NCI-H1092 (cell line): ENCODE measurements at places on chromosomes 12 and 14.
A peak's percentile ranks its signal among the peaks of the same experiment; 100 is the strongest.

GRCh38 chr12:46267825-46268582, 839 bp downstream of the SLC38A1 start:
- peak; percentile 46 for DNase-seq

- no peak for DNase-seq
Observed at GRCh38 chr12:113769305-113769704, 196.8 kb downstream of the RBM19 start.

- no peak for DNase-seq
Observed at GRCh38 chr12:131577766-131578165, 133.1 kb upstream of the SFSWAP start.

GRCh38 chr12:49336645-49337584, at the start of gene C1QL4:
C1QL4 (minus strand) TSS chr12:49337188; CDS start chr12:49336477, 711 bp downstream.
- DNase-seq: peak; percentile 11

- no peak for DNase-seq
Observed at GRCh38 chr12:115980339-115980738, 297.2 kb downstream of the MED13L start.

DNA sequence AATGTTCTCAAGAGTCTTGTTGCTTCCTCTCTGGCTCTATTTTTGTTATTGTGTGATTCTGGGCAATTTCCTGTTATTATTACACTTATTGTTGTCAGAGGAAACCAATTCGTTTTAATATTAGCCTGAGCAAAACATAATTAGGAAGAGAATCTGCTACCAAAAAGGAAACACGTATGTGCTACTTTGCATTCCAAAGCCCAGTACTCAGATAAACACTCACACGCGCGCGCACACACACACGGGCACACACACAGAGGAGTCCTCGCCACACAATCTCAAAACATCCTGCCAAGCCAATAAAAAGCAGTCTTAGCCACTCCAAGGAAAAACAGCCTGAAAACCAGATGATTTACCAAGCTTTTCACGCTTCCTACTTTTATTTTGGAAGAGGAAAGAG, 400.7 kb downstream of the NUAK1 start:
- DNase-seq: no peak

DNA sequence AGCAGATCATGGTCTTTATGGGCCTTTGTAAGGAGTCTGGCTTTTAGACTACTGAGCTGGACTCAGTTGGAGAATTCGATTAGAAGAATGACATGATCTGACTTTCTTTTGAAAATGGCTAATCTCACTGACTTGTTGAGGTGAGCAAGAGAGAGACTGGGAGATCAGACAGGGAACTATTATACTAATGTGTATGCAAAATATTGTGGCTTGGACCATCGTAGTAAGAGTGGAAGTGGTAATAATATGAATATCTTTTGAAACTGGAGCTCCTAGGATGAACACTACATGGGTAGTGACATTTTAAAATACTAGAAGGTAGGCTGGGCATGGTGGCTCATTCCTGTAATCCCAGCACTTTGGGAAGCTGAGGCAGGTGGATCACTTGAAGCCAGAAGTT, 56.2 kb upstream of the CCT2 start:
- DNase-seq: no peak

GRCh38 chr12:132125736-132126135, 18.4 kb downstream of the DDX51 start:
- no peak for DNase-seq

GRCh38 chr14:71140157-71140556, 232.9 kb downstream of the PCNX1 start:
- no peak for DNase-seq

GRCh38 chr12:14284184-14284722, 81.2 kb upstream of the ATF7IP start:
- no peak for DNase-seq

- no peak for DNase-seq
Observed at GRCh38 chr12:87074781-87075180, 818.6 kb upstream of the MGAT4C start.

DNA sequence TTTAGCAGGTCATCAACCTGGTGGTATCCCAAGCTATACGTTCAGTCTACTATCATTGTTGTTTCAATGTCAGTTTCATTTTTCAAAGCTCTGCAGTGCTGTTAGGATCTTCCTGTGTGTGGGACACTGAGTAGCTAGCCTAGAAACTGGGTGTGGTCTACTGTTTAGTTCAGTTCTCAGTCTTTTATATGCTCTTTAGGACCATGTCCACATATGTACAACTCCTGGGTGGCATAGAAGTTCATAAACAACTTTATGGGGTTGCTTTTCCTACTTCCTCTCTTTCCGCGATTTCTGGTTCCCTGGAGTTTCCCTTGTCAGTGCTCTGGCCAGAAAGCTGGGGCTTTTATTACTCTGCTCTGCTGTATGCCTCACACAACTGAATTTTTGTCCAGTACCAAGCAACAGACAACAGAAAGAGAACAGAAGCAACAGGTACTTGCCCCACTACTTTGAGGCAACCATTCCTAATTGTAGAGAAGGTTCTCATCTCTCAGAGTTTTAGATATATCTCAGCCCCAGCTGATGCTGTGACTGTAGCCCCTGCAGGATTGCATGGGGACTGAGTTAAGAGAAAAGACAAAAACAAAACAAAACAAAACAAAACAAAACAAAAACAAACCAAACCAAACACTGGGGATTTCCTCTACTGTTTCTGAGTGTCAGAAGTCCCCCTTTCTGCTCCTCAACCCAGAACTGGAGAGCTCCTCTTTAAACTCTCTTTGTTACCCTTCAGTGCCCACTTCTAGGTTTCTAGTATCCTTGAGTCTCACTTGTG, 30.3 kb downstream of the MIS18BP1 start:
- no peak for DNase-seq

- DNase-seq: peak; percentile 6
Observed at GRCh38 chr14:33477797-33478196, 473.1 kb downstream of the EGLN3 start.

- DNase-seq: no peak
Observed at GRCh38 chr12:47754881-47755280, 3.8 kb downstream of the RAPGEF3 start.

- no peak for DNase-seq
Observed at GRCh38 chr14:35515916-35516315, 18.0 kb upstream of the INSM2 start.

GRCh38 chr12:21776175-21776574, 1.7 kb upstream of the KCNJ8 start:
- no peak for DNase-seq

GRCh38 chr14:71212683-71213107, 305.4 kb downstream of the PCNX1 start:
- no peak for DNase-seq

DNA sequence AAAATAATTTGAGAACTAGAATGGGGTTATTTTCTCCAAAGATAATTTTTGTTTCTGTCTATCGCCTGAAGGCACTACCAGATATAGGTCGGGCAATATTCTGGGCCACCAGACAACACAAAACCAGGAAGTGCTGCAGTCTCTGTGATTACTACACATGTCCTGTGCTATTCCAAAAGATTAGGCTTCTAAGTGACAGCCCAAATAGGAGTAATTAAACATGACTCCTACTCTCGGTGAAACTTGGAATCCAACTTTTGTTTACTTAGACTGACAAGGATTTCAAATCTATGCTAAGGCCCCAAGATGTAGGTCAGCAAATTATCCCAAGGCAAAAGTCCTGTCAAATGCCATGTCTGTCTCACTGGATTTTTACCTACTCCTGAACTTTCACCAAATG, 157.6 kb upstream of the LRFN5 start:
- no peak for DNase-seq

- DNase-seq: no peak
Observed at GRCh38 chr14:92482621-92483319, 30.8 kb upstream of the RIN3 start.

DNA sequence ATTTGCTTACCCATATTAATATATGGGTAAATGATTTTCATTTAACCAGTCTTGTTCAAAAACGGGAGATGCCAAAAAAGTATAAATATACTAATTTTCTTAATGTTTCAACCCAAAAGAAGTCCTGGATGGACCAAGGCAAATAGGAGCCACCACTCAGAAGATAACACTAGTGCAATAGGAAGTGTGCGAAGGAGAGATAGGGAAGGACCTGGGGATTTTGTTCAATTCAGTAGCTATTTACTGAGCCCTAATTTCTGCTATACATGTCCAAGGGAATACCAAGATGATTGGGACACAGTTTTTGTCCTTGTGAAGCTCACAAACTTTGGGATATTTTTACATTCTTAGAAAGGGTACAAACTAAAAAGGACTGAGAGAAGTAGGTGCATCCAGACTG, 1.5 kb downstream of the CMAS start:
- DNase-seq: no peak

- DNase-seq: no peak
Observed at GRCh38 chr12:114686773-114687500, 3.0 kb upstream of the TBX3 start.

DNA sequence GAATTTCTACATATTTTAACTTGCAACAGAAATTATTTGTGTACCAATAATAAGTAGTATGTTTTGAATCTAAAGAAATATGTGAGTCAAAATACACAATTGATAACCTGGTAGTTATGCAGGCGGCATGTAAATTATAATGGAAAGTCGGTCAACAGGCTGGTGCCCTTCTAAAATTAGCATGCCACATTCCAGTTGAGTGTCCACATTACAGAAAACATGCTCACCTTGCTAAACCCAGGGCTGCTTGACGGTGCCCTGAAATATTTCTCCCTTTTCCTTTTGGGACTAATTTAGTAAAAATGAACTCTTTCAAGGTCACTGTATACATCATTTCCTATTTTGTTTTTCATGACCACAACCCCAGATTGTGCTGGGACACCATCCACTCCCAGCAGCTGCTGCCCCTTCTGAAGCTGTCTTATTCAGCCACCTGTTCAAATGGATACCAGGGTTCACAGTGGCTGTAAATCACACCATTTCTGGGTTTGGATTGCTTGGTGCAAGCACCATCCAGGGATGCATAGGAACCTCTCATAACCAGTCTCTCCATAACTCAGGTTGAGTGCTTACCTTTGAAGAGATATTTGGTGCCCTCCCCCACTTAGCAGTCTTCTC, 110.6 kb downstream of the ANO6 start:
- DNase-seq: no peak

DNA sequence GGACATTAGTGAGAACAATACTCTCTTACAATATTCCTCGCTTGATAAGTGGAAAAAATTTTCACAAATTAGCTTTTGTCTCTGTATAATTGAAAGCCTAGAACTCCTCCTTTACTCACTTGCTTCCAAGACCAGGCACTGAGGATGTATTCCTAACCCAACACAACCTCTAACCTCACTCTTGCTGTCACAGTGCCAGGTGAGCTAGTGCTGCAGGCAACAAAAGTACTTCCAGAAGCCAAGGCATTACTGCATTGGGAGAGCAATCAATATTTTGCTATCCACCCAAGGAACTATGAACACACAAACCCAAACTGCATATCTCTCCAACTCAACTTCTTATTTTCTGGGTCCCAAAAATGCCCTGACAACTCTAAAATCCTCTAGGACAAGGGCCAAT, 1081.0 kb downstream of the VRK1 start:
- no peak for DNase-seq

- DNase-seq: no peak
Observed at GRCh38 chr14:23299211-23299957, 3.3 kb downstream of the PPP1R3E start.

GRCh38 chr12:12447837-12448236, 91.0 kb downstream of the BORCS5 start:
- DNase-seq: no peak

GRCh38 chr12:74794522-74794921, 256.9 kb downstream of the ATXN7L3B start:
- no peak for DNase-seq

- no peak for DNase-seq
Observed at GRCh38 chr12:12336049-12336411, 14.0 kb downstream of the MANSC1 start.

- no peak for DNase-seq
Observed at GRCh38 chr12:94434171-94434570, 25.5 kb downstream of the CEP83 start.

DNA sequence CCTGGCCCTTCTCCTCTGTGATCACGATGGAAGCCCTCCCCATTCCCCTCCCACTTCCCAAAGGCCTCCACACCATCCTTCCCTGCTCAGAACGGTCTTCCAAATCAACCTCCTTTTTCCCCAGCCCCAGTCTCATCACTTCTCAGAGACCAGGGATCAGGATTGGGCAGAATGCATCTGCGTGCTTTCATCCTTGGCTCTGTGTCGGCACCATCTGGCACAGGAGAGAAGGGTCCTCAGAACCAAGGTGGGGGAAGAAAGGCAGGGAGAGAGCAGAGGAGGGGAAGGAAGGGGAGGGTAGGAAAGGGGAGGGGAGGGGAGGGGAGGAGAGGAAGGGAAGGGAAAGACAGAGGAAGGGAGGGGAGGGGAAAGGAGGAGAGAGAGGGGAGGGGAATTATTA, 52.4 kb upstream of the FICD start:
- no peak for DNase-seq

- DNase-seq: no peak
Observed at GRCh38 chr12:69779928-69780327, 41.3 kb downstream of the RAB3IP start.

- DNase-seq: no peak
Observed at GRCh38 chr14:22381766-22382165, 207.3 kb downstream of the DAD1 start.

DNA sequence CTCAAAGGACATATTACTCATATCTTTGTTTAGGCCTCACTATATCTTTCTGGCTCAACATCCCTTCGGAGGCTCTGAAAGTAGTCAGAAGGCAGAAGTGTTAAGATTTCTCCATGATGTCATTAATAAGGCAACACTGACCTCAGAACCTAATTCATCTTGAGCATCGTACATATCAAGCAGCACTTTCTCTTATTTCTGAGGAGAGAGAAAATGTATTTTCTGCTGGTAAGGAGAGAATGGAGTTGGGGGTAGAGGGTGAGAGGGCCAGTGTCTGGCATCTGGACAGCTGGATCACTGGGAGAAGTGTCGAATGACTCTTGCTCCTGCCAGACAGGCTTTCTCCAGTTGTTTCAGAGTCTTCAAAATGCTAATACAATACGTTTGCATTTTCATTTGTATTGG, 213.2 kb upstream of the PRICKLE1 start:
- no peak for DNase-seq

DNA sequence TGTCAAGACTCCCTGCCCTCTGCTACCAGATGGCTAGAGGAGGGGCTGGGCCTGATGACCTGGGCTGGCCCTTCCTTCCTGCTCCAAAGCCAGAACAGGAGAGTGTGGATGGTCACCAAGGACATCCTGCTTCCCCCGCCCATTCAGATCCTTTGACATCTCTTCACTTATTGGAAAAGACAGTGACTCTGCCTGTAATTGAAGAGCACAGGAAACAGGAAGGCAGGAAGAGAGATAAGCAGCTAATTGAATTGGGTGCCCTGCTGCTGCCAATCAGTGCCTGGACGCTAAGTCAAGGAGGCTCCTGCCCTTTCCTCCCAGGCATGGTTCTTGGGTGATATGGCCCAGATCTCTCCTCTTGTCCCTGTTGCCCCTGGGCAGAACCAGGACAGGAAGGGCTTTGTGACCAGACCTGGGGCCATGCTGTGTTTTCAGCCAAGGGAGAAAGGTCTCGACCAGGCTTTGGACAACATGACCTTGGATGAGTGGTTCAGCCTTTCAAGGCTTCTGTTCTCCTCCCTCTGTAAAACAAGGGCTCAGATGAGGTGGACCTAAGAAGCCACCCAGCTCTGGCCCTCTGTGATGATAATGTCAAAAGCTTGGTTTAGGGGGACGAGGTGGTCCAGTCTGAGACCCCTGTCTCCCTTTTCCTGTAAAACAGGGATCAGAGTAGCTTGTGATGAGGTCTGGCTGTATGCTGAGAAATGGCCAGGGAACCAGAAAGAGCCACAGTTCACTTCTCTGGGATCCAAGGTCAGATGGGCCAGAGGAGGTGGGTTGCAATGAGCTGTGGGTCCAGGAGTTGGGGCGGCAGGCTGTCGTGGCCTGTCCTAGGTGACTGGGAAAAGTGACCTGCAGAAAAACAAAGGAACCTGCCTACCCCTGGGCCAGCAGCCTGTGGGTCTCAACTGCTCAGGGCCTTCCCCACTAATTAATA, 38.8 kb downstream of the FAM222A start:
- no peak for DNase-seq
